ENCODE measurements at places on chromosomes 2 and 18.

GRCh38 chr18:36297417-36298125 is at the start of gene FHOD3:
FHOD3 (plus strand) TSS chr18:36297713; CDS start chr18:36297836, 123 bp downstream.
- peak; percentile 12 for DNase-seq

DNA sequence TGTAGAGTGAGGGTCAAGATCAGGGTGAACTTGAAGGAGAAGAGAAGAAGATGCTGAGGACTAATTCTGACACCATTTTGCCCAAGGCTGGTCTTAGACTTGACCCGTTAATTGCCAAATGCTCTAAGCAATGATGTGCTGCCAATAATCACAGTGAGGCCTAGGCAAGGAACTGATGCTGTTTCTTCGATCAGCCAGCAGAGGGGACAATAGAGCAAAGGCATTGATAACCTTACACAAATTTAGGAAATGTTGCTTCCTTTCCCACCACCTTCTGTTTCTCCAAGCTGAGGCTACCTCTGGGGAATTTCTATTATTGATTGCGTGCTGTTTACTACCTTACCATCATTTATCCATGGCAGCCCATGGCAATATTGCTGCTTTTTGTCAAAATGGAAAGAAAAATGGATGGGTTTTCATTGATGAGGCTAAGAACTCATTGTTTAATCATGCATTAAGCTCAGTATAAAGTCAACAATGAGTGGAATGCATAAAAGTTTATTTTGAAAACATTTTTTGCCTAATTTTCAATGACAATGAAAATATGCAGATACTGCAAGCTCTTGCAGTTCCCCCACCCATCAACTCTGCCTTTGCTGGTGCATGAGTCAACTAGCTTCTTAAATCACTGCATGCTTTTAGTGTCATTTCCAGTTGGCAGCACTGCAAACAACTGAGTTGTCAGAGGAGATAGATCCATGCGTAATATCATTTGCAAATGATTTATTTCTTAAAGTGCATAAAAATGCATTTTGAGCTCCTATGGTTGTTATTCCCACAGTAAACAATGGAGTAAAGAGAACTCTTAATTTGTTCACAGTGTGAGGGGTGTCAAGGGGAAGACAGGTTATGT is 116.4 kb upstream of the NYAP2 start:
- no peak for DNase-seq

DNA sequence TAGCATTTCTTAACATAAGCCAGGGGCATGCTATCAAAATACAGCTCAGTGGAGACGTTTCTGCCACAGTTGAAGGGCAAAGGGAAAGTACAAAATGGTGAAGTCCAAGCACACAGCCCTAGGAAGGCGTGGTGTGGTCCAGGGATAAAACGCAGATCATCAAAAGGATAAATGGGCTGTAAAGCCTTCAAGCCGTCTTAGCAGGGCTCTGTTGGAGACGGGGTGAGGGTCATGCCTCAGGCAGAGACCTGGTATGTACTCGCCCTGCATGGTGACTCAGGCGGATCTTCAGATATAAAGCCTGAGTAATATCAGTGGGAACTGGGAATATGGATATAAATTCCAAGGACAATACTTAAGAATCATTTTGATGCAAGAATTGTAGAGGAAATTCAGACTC is 61.2 kb downstream of the NGEF start:
- no peak for DNase-seq

GRCh38 chr2:209411718-209412117 is 12.1 kb upstream of the MAP2 start:
- DNase-seq = no peak

DNA sequence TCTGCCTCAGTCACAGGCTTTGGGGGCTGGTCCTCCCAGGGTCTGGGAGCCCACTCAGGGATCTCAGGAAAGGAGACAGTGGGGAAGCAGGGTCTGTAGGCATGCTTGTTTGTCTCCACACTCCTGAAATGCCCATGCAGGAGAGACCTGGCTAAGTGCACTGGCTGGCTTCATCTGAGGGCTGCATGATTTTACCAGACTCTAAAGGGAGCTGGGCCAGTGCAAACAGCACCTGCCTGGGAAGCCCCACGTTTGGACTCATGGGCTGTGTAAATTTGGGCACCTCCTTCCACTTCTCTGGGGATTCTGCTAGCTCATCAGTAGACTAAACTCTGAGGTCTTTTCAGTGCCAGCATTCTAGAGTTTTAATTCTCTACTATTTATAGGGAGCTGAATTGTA is 33.7 kb downstream of the LYPD1 start:
- DNase-seq = no peak

- DNase-seq = no peak
These were observed 66.4 kb downstream of the MYO1B start for GRCh38 chr2:191311627-191312026.

DNA sequence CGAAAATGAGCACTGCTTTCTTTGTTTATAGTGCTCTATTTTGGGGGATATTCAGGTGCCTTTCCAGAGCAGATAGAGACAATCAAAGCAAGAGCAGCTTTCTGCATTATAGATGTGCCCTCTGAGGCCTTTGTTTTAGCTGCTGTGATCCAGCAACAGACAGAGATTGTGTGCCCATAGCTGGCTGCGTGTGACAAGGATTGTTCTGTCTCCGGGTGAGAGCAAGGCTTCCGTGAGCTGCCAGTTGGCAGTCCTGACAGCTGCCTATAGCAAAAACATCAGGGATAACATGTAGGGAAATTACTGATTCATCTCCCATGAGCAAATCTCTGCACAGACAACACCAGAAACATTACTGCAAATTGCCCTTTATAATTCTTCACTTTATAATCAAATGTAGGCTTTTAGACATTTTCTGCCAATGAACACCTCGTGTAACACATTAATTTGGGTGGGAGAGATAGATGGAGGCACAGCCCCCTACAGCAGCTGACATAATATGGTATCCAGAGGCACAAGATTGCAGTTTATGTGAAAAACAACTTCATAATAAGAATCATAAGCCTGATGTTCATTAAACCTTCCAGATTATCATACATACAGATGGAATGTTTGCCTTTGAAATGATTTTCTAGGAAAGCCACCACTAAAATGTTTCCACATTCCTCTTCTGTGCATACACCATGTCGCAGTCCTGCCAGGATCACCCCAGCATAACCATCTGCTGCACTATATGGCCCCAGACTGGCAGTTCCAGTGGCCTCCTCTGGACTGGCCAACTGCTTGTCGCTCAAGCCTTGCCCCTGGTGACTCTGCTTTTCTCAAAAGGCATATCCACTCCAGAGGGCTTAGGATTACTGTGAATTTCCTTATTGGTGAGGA is 131.2 kb downstream of the TRIB2 start:
- DNase-seq = no peak

DNA sequence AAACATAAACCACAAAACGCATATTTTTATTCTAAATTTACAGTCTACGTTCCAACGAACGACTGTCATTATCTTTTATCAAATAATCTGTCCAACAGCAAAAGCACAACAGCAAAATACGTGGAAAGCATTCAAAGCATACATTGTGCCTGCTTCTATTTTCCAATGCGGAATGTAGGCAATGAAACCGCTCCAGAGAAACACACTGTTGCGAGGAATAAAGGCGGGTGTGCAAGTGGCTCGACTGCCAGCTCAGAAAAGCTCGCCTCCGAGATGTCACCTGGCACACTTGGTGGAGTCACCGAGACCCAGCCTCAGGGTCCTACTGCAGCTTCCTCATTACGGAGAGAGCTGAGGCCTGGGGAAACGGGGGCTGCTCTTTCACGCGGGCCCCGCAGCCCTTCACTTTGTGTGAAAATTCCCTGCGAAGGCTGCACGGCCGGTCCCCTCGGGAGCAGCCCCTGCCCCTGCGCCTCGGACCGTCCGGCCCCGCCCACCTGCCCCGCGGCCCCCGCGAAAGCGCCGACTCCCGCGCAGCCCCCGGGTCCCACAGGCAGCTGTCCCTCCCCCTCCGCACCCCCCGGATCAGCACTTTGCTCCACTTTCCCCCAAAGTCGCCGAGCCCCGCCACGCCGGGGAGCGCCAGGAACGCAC is 752 bp downstream of the MGAT4A start:
- DNase-seq = peak; percentile 57

- DNase-seq = no peak
These were observed 31.9 kb upstream of the CWC22 start for GRCh38 chr2:180038997-180039396.

DNA sequence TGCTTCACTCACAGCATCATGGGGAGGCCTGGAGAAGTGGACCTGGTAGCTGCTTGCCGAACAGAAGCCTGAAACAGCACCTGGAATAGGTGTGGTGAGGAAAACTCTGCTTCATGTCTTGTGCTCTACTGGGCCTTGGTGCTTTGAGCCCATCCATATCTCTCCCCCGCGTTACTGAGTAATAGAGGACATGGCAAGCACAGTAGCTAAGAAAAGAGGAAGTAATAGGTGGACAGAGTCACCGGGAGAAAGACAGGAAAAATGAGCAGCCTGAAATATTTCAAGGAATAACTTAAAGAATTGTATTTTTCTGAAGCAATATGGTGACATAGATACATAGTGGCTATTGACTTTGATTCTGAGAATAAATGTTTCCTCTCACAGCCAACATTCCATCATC is 14.0 kb upstream of the HNMT start:
- no peak for DNase-seq

DNA sequence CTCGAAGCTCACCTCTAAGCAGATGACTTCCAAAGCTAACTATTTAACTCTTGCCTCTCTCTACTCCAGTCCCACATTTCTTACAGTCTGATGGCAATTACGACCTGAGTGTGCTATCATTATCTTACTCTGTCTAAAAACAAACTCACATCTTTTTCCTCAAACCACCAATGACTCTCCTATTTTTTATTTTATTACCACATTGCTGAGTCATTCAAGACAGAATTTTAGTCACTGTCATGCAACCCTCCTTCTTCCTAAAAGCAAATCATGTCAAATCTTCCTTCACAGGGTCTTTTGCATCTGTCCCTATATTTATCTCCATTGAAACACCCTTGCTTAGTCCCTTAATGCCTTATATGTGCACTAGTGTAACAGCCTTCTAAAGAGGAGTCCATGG is 34.6 kb upstream of the C2orf15 start:
- DNase-seq = no peak

- DNase-seq = no peak
These were observed 18.3 kb upstream of the ACVR2A start for GRCh38 chr2:147826278-147827087.

- DNase-seq = no peak
These were observed 10.2 kb upstream of the ADGRF3 start for GRCh38 chr2:26356771-26357170.

GRCh38 chr18:12515550-12515949 is 107.8 kb downstream of the PRELID3A start:
- no peak for DNase-seq

DNA sequence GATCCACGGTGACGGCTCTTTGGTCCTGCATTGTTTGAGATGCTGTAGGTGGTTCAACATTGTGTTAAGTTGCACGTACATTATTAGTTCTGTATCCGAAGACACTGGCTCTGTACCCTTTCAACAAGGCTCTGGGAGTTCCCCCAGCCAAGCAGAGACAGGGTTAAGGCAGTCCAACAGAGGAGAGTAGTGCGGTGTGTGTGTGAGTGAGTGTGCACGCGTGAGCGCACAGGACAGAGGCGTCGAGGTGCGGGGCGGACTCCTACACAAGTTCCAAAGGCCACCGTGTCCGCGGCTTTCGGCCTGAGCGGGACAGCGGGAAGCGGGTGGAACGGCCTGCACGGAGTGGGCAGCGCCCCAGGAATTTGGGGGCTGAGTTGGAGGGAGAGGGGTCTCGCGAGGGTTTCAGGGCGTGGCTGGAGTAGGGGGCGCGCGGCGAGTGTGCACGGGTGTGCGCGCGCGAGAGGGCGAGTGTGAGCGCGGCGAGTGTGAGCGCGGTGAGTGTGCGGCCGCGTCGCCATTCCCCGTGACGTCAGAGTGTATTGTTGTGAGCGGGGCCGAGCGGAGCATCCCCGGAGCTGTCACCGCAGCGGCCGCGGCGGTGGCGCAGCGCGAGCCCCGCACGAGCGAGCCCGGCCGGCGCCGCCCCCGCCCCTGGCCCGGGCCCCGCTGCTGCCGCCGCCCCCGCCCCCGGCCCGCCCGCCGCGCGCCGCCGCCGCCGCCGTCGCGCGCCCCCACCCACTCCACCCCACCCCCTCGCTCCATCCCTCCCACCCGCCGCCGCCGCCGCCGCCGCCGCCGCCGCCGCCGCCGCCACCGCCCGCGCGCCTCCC is at the start of gene ASXL3:
ASXL3 (plus strand) TSS at position 535 of the 833 bp plus-strand sequence. CDS start 413 bp downstream, outside the sequence.
- no peak for DNase-seq

- DNase-seq = no peak
These were observed 90.1 kb downstream of the MALT1 start for GRCh38 chr18:58761241-58761969.

DNA sequence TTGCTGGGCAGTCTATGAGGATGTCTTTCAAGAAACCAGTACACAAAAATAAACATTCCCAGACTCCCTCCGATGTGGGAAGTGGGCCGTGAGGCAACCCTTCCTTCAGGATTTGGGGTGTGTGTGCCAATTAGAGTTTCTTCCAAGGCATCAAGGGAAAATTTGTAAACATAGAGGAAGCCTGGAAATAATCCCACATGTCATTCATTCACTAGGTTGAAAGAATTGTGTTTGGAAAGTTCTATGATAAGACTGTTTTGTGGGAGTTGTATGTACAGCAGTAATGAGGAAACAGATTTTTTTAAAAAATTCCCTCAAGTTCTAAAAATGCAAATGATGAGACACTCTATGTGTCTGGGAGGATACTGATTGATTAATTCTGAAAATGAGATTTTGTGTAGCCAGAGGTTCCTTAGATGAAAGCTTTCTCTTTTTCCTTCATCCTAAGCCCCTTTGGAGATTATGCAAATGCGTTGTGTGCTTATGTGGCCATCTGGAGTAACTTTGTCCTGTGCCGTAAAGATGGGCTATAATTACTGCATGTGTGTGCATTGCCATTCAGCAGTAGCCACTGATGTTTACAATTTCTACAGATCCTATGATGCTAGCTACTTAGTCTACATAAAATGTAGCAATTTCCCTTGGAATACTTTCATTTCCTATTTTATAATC is 107.8 kb upstream of the TPO start:
- no peak for DNase-seq

DNA sequence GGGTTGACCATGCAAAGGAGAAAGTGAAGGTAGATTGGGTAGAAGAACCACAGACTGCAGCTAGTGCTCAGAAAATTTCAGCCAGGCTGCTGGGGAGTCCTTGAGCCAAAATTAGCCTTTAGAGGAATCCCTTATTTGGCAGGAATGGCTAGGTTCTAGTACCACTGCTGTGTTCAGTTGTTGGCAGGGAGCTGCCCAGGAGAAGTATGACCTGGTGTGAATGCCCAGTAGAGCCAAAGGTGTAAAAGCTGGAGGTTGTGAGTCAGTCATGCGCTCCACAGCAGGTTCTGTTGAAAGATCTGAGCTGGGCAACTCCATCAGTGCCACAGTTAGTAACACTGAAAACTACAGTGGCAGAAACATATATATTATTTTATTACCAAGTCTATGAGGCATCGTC is 36.4 kb upstream of the TBR1 start:
- no peak for DNase-seq

- DNase-seq = no peak
These were observed 217.5 kb downstream of the LPIN1 start for GRCh38 chr2:11963966-11964365.

DNA sequence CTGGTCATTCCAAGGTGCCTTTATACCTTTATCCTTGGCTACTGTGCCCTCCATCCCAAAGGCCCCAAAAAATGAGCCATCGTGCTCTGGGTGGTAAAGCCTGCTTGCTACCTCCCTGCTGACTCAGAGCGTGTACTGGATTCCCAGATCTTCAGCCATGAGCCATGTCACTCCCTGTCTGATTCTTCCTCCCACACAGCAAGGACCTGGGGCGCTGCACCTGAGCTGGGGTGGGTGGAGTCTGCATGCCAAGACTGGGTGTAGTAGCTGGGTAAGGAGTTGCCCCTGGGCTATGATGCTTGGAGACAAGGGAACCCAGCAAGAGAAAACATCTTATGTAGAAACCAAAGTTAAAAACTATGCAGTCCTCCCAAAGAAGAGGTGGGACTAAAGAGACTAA is 37.2 kb upstream of the APCDD1 start:
- no peak for DNase-seq

Data from stimulated activated CD4-positive, alpha-beta T cell treated with anti-CD3 and anti-CD28 coated beads, Interleukin-4, amount 100 ng/mL, for 4 hours (primary cell).